ENCODE measurements at places on chromosomes 11 and 22.
A peak's percentile ranks its signal among the peaks of the same experiment; 100 is the strongest.

GRCh38 chr11:38446336-38446735 lies 1848.3 kb upstream of the RAG2 start:
- no peak for DNase-seq
- no peaks in the 10 kb centered on the region for H3K36me3 ChIP-seq
- no peaks in the 10 kb centered on the region for H3K27me3 ChIP-seq
- peaks cover 6% of the 10 kb centered on the region for H3K4me1 ChIP-seq

DNA sequence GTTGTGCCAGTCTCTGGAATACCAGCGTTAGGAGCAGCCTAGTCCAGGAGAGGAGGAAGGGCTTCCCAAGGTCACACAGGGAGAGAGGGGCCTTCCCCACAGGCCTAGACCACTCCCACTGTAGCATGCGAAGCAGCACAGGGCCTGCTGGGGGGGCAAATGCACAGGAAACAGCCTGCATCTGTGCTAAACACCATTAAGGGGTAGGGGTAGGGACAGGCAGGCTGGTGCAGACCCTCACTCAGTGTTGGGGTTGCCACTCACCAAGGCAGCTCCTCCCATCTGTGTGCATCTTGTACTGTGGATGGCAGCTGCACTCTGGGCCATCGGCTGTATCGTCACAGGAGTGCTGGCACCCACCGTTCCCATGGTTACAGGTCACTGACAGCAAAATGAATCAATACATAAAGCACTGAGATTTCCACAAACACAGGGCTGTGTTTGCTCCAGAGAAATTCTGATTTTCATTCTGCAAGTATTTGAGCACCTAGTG lies 24.9 kb downstream of the SCUBE2 start:
- no peaks in the 10 kb centered on the region for H3K4me1 ChIP-seq
- no peak overlapping the region for H3K27ac ChIP-seq
- no peaks in the 10 kb centered on the region for H3K27me3 ChIP-seq
- H3K36me3 ChIP-seq, result no peaks in the 10 kb centered on the region
- no peak overlapping the region for H3K4me3 ChIP-seq

DNA sequence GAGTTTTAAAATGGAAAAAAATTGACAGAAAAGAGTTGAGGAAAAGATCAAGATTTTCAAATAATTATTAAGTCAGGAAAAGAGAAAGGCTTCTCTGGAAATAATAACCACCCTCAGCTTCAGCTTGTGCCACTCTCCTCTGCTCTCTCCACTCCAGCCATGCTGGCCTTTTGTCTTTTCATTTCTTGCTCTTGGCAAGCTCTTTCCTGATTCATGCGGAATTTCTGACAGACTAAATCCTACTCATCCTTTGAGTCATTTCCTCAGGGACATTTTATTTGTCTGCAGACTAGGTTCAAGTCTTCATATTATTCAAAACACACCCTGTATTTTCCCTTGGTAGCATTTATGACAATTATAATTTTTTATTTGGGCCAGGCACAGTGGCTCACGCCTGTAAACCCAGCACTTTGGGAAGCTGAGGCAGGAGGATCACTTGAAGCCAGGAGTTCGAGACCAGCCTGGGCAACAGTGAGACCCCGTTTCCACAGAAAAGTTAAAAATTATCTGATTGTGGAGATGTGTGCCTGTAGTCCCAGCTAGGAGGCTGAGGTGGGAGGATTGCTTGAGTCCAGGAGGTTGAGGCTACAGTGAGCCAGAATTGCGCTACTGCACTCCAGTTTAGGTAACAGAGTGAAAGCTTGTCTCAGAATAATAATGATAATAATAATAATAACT lies 7.8 kb upstream of the P4HA3 start:
- H3K27me3 ChIP-seq, result no peaks in the 10 kb centered on the region
- DNase-seq, result no peak
- H3K36me3 ChIP-seq, result no peaks in the 10 kb centered on the region
- no peaks in the 10 kb centered on the region for H3K4me1 ChIP-seq

GRCh38 chr22:45065726-45066125 lies 55.9 kb upstream of the PHF21B start:
- DNase-seq, result no peak
- no peak overlapping the region for H3K4me3 ChIP-seq
- peaks cover 27% of the 10 kb centered on the region for H3K27me3 ChIP-seq
- H3K27ac ChIP-seq, result no peak overlapping the region
- no peaks in the 10 kb centered on the region for H3K4me1 ChIP-seq

GRCh38 chr11:67996622-67997474 lies 7.0 kb downstream of the UNC93B1 start:
- peaks cover 24% of the 10 kb centered on the region for H3K36me3 ChIP-seq
- no peaks in the 10 kb centered on the region for H3K27me3 ChIP-seq
- no peaks in the 10 kb centered on the region for H3K4me1 ChIP-seq
- DNase-seq, result peak; percentile 63
- no peak overlapping the region for H3K4me3 ChIP-seq

GRCh38 chr11:127552446-127552845 lies 551.9 kb upstream of the KIRREL3 start:
- no peaks in the 10 kb centered on the region for H3K27me3 ChIP-seq
- H3K4me1 ChIP-seq, result no peaks in the 10 kb centered on the region
- no peak for DNase-seq
- H3K27ac ChIP-seq, result no peak overlapping the region
- H3K36me3 ChIP-seq, result no peaks in the 10 kb centered on the region
- H3K4me3 ChIP-seq, result no peak overlapping the region

DNA sequence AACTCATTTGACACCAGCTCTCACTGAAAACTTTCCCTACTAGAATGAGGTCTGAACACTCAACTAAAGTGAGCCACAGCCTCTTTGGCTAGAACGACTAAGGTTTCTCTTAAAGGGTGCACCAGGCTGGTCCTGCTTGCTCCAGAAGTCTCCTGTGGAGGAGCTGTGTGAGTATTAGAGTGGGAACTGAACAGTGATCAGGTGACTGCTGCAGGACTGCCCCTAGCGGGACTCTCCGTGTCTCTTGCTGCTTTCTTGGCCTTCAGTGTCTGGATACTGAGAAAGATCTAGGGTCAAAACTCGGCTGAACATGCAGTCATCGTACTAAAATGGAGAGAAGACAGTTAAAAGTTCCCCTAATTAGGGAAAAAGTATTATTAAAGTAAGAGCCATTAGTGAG lies 34.6 kb downstream of the FAM118A start:
- no peak overlapping the region for H3K27ac ChIP-seq
- peaks cover 27% of the 10 kb centered on the region for H3K36me3 ChIP-seq
- no peaks in the 10 kb centered on the region for H3K27me3 ChIP-seq
- no peaks in the 10 kb centered on the region for H3K4me1 ChIP-seq

DNA sequence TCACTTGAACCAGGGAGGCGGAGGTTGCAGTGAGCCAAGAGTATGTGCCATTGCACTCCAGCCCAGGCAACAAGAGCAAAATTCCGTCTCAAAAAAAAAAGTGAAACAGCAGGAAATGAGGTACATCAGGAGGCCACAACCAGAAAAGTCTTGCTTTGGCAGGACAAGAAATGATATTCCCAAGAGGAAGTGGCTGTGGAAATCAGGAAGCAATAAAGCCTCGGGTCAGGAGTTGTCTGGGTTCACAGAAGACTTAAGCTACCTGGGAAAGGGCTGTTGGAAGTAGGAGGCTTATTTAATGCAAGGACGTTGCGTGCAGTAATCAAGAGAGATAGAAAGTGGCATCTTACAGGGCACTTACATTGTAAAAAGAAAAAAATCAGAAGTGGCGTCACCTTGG lies 9.2 kb upstream of the RELT start:
- no peaks in the 10 kb centered on the region for H3K27me3 ChIP-seq
- DNase-seq, result no peak

- no peak overlapping the region for H3K27ac ChIP-seq
- no peaks in the 10 kb centered on the region for H3K27me3 ChIP-seq
- no peaks in the 10 kb centered on the region for H3K36me3 ChIP-seq
- H3K4me1 ChIP-seq, result no peaks in the 10 kb centered on the region
Measured at GRCh38 chr11:76844511-76844910, 16.2 kb upstream of the ACER3 start.

GRCh38 chr11:118763041-118763440 lies 27.9 kb downstream of the DDX6 start:
- H3K36me3 ChIP-seq, result peaks cover 89% of the 10 kb centered on the region
- H3K27me3 ChIP-seq, result no peaks in the 10 kb centered on the region
- no peak for DNase-seq
- H3K4me1 ChIP-seq, result no peaks in the 10 kb centered on the region
- no peak overlapping the region for H3K27ac ChIP-seq
- no peak overlapping the region for H3K4me3 ChIP-seq

- DNase-seq, result no peak
- H3K36me3 ChIP-seq, result no peaks in the 10 kb centered on the region
- H3K27me3 ChIP-seq, result no peaks in the 10 kb centered on the region
- no peaks in the 10 kb centered on the region for H3K4me1 ChIP-seq
- no peak overlapping the region for H3K4me3 ChIP-seq
- H3K27ac ChIP-seq, result no peak overlapping the region
Measured at GRCh38 chr11:127451861-127452260, 451.3 kb upstream of the KIRREL3 start.

DNA sequence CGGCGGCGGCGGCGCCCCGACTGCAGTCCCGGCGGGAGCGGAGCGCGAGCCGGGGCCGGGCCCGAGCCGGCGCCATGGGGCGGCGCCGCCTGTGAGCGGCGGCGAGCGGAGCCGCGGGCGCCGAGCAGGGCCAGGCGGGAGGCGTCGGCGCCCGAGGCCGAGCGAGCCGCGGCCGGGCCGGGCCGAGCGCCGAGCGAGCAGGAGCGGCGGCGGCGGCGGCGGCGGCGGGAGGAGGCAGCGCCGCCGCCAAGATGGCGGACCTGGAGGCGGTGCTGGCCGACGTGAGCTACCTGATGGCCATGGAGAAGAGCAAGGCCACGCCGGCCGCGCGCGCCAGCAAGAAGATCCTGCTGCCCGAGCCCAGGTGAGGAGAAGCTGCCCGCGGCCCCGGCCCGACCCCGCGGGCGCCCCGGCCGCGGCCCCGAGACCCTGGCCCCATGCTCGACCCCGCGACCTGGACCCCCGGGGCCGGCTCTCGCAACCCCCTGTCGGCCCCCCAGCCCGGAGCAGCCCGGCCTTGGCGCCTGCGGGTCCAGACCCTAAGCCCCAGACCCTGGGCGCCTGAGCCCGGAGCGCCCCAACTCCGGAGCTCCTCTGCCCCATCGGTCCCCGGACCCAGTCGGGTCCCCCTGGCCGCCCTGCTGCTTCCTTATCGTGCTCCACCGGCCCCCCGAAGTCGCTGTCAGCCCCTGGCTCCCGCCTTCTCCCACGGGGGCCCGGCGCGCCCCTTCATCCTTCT lies at the start of gene GRK2:
TSS of gene GRK2 (plus strand) at position 25 of the 739 bp plus-strand sequence. CDS start at position 252, 227 bp downstream.
- H3K4me1 ChIP-seq, result peaks cover 63% of the 10 kb centered on the region
- DNase-seq, result peak; percentile 70
- no peaks in the 10 kb centered on the region for H3K27me3 ChIP-seq
- peak within 1 kb of the TSS; percentile 93 for H3K27ac ChIP-seq
- H3K4me3 ChIP-seq, result peak within 1 kb of the TSS; percentile 94
- H3K36me3 ChIP-seq, result peaks cover 13% of the 10 kb centered on the region

DNA sequence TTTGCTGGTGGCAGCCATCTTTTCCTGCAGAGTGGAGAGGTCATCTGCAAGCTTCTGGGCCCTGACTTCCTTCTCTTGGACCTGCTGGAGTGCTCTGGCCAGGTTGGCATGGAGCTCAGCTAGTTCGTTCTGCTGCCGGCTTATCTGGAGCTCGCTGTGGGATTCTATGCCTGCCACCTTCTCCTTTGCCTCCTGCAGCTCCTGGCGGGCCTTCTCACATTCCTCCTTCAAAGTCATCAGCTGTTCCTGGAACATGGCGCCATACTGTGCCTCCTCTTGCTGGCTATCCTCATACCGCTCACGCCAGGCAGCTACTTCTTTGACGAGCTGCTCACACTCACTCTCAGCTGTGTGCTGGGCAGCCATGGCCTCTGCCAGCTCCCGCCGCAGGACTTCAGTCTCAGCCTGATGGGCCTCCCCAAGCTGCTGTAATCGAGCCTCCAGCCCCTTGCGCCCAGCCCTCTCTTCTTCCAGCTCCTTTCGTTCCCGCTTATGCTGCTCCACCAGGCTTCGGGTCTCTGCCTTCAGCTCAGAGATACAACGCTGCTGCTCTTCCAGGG lies 16.1 kb downstream of the IL18BP start:
- H3K36me3 ChIP-seq, result peaks cover 98% of the 10 kb centered on the region
- no peaks in the 10 kb centered on the region for H3K27me3 ChIP-seq
- no peak overlapping the region for H3K4me3 ChIP-seq
- DNase-seq, result no peak

GRCh38 chr22:44261861-44262595 lies 50.7 kb downstream of the SHISAL1 start:
- H3K27ac ChIP-seq, result no peak overlapping the region
- H3K4me1 ChIP-seq, result no peaks in the 10 kb centered on the region
- DNase-seq, result peak; percentile 7

DNA sequence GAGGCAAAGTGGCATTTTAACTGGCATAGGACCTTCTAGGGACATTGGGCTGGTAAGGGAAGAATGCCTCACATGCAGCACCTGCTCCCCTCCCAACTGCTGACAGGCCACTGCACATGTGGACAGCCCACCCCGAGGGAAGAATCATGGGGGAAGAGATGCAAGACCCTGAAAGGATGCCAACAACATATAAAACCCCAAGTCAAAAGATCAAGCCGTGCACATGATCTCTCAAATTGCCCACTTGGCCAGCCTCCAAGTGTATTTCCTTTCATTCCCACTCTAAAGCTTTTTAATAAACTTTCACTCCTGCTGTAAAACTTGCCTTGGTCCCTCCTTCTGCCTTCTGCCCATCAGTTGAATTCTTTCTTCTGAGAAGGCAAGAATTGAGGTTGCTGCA lies 947.8 kb upstream of the CCDC90B start:
- H3K36me3 ChIP-seq, result no peaks in the 10 kb centered on the region
- no peaks in the 10 kb centered on the region for H3K4me1 ChIP-seq
- DNase-seq, result no peak
- no peak overlapping the region for H3K4me3 ChIP-seq
- H3K27me3 ChIP-seq, result no peaks in the 10 kb centered on the region

DNA sequence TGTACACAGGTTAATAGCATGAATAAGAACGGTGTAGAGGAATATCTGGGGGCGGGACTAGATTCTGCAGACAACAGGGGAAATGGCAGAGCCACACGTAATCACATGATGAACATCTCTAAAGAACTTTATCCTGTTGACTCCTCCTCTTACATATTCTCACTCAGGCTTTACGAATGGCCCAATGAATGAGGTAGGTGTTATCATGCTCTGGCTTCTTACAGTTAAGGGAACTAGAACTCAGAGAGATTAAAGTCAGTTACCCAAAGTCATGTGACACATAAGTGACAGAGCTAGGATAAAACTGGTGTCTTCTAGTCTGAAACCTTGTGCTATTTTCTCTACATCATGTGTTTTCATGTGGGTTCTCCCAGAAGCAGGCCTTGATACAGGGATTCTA lies 49.0 kb upstream of the BMAL1 start:
- no peak for DNase-seq
- no peaks in the 10 kb centered on the region for H3K36me3 ChIP-seq
- H3K4me1 ChIP-seq, result no peaks in the 10 kb centered on the region
- H3K4me3 ChIP-seq, result no peak overlapping the region

DNA sequence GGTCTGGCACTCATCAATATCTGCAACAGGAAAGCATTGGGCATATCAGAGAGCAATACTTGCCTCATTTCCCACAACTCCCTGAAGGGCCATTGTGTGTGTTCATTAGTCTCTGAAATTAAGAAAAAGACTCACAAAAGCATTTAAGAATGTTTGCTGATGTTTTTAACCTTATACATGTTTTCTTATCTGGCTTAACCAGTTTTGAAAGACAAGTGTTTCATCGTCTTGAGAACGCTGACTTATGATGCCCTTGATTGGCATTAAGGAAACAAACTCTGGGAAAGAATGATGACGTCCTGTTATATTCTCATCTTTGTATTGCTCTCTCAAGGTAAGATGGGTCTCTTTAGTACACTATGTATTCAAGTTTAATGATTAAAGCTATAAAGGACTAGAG lies 32.0 kb downstream of the SCUBE2 start:
- no peaks in the 10 kb centered on the region for H3K36me3 ChIP-seq
- H3K27me3 ChIP-seq, result no peaks in the 10 kb centered on the region
- no peak overlapping the region for H3K27ac ChIP-seq
- no peak for DNase-seq
- no peak overlapping the region for H3K4me3 ChIP-seq

All from tibial artery (tissue), 4 donors.